Activated gamma-delta T cell (primary cell): ENCODE measurements at places on chromosomes 16 and 17.

DNA sequence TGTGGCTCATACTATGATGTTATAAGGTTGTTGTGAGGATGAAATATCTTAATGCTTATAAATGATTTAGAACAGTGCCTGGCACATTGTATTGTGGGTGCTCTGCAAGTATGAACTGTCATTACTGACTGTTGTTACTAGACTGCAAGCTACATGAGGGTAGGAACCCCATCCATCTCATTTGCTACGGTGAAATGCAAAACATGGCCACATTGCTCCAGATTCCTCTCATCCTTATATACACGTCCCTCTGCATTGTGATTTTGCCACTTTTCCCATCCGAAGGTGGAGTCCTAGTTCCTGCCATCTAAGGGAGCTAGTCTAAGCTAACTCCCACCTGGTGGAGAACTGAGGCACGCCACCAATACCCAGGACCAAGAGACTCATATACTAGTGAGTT, 29.8 kb downstream of the HSBP1 start:
- DNase-seq: no peak

DNA sequence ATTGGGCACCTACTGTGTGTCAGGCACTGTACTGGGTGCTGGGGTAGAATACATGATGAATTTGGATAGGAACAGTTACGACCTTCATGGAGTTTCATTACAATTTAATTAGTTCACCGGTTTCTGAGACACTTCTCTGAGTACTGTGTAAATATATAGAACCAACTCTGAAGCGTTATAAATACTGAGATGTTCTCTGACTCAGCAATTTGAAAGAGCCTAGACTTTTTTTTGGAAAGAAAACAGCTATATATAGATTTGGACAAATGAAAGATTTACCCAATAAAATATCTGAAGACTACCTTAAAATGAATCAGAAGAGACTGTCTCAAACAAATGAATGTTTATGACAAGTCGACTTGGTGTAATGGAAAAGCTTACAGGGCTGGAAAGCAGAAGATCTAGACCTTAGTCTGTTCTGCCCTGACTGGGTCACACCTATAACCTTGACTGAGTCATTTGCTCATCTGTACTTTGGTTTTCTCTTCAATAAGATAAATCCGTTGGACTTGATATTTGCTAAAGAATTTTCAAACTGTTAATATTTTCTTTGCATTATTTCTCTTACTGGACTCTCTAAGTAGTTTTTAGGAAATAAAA, 4.6 kb upstream of the GAN start:
- no peak for DNase-seq

DNA sequence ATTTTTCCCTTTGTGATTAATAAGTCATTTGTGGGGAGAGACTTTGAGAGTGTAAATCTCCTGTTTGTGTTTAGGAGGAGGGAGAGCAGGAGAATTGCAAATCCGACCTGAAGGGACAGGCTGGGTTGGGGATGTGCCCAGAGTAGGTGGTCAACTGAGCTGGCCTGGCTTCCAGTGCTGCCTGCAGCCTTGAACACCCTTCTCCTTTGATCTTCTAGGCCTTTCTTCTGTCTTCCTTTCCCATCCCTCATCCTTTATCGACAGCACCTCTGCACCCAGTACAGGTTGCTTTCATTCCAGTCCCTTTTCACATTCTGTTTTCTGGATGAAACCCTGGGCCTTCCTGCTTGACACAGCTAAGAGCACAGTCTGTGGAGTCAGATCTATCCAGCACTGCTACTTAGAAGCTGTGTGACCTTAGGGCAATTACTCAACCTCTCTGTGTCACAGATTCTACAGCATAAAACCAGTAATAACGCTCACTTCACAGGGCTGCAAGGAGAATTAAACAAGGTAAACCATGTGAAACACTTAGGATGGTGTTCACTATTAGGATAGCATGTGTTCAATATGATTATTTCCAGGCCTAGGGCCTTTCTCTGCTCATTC, 1.0 kb upstream of the CSNK2A2 start:
- DNase-seq: no peak

- no peak for DNase-seq
Observed at GRCh38 chr16:51544851-51545467, 393.9 kb upstream of the SALL1 start.

- DNase-seq: peak; percentile 67
Observed at GRCh38 chr17:7383742-7384488, 3.0 kb downstream of the TNK1 start.

DNA sequence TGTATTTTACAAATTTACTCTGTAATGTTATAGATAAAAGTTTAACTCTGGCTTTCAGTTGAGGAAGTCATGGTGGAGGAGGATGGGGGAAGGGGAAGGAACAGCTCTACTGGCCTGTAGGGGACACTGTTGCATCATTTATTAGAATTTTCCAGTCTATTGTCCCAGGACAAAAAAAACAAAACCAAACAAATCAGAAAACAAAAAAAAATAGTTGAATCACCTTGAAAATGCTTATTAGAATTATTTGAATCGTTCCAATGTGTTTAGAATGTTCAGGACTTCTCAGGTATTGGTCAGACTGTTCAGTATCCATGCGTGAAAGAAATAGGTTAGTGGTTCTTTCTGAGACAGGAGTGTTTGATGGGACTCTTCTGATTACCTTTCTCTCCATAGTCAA, 242.0 kb downstream of the FTO start:
- no peak for DNase-seq

GRCh38 chr17:31318298-31318801, 3.1 kb downstream of the EVI2A start:
- no peak for DNase-seq

GRCh38 chr17:79950306-79950705, 85.4 kb downstream of the TBC1D16 start:
- DNase-seq: no peak

GRCh38 chr17:10842658-10843057, 4.8 kb upstream of the PIRT start:
- no peak for DNase-seq

DNA sequence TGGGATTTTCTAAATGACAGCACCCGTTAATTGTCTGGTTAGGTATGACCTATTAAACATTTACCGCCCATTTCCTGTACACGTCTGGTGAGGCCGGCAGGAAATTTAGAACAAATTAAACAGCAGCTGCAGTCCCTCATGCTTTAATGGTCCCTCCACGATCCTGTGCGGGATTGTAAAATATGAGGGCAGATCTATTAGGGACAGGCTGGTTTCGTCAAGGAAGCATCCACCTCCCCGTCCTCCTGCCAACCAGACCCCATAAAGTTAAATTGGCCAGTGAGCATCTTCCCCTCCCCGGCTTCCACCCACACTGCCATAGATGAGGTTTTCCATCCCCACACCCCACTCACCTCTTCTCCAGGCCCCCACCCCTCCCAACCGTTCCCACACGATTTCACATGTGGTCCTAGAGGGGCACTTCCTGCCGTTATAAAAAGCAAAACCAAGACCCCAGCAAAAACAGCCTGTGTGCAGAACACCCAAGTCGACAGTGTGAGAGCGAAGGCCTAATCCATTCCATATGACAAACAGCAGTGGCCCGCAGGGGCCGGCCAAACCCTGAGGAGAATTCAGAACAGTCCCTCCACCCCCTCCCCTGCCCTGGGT, 331.9 kb downstream of the FOXL1 start:
- no peak for DNase-seq

DNA sequence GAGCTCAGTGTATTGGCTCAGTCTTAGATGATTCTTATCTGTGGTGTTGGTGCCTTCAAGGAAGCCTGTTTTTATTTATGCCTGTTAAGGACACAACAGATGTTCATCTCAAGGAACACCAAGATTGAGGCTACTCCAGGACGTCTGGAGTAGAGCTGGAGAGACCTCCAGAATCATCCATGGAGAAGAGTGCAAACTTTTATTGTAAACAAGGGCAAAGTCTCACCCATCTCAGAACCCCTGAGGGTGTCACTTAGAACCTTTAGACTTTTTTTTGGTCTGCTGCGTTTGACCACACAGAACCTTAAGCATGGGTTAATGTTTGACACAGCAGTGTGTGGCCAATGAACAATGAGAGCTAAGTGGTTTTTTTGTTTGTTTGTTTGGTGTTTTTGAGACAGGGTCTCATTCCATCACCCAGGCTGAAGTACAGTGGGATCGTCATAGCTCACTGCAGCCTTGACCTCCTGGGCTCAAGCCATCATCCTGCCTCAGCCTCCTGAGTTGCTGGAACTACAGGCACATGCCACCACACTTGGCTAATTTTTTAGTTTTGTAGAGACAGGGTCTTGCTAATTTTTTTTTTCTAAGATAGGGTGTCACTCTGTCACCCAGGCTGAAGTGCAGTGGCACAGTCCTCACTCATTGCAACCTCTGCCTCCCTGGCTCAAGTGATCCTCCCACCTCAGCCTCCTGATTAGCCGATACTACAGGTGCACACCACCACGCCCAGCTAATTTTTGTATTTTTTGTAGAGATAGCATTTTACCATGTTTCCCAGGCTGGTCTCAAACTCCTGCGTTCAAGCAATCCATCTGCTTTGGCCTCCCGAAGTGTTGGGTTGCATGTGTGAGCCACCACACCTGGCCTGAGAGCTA, 16.3 kb downstream of the SLC47A1 start:
- DNase-seq: no peak

DNA sequence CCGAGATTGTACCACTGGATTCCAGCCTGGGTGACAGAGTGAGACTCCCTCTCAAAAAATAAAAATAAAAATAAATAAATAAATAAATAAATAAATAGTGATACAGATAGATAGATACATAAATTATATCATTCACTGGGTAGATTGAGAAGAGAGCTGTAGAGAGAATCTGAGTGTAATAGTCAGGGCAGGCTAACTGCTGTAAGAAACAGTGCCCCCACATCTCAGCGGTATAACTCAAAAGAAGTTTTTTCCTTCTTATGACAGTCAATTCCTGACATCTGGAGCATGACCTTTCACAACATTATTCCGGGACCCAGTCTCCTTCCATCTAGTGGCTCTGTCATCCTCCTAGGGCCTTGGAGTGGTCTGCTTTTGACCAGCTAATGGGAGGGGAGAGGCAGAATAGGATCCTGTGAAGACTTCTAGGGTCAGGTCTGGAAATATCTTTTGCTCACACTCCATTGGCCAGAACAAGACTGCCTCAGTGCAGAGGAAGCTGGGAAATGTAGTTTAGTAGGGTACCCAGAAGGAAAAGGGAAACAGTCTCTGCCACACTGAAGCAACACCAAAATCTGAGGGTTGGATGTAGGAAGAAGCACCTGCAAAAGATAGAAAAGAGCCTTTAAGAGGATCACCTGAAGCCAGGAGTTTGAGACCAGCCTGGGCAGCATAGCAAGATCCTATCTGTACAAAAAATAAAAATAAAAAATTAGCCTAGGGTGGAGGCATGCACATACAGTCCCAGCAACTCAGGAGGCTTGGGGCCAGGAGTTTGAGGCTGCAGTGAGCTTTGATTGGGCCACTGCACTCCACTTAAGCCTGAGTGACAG, 3.0 kb upstream of the QPRT start:
- DNase-seq: no peak

DNA sequence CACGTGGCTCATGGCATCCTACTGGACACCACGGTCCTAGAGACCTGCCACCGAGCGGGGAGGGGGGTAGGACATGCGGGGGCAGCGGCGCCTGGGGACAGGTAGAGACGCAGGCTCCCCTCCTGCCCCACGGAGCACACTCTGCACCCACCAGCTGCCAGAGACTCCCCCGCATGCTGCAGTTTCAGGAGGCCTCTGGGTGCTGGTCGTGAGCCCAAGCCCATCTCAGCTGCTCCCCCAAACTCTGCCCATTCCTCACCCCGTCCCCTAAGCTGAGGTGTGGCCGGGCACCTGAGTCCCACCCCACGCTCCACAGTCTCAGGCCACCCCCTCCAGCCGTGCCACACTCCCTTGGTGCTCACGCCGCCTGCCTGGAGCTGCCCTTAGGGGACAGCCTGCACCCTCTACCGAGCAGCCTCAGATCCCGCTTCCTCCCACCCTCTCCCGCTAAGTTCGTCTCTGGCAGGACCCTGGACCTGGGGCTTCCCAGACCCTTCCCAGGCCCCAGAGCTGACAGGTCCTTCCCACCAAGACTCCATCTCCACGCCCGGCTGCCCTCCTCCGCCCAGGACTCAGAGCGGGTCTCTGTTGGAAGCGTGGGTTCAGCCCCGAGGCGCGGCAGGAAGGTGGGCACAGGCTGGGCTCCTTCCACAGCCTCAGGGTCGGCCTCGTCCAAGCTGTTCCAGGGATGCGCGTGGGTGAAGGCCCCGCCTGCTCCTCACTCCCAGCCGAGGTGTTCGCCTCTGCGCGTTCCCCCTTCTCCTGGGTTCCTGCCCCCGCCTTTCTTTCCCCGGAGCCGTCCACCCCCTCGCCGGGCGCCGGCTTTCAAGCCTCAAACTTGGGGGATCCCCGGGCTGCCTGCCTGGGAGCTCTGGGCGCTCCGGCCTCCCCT, 1.3 kb downstream of the RAB40B start:
- no peak for DNase-seq

DNA sequence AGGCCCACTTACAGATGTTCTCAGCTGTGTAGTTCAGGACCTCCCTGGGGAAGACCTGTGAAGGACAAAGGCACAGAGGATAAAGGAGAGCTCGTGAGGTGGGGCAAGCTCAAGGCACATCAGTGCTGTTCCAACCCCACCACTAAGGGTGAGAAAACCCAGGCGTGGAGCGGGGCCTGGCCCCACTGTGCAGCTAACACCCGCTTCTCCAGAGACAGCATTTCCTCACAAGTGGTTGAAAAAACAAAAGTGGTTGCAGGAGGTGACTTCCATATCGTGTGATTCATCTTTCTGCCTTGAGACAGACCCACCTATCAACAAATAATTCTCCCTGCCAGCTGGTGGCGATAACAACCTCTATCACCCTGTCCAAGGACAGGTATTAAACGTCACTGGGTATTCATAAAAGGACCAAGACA, 30.0 kb downstream of the SNN start:
- no peak for DNase-seq

DNA sequence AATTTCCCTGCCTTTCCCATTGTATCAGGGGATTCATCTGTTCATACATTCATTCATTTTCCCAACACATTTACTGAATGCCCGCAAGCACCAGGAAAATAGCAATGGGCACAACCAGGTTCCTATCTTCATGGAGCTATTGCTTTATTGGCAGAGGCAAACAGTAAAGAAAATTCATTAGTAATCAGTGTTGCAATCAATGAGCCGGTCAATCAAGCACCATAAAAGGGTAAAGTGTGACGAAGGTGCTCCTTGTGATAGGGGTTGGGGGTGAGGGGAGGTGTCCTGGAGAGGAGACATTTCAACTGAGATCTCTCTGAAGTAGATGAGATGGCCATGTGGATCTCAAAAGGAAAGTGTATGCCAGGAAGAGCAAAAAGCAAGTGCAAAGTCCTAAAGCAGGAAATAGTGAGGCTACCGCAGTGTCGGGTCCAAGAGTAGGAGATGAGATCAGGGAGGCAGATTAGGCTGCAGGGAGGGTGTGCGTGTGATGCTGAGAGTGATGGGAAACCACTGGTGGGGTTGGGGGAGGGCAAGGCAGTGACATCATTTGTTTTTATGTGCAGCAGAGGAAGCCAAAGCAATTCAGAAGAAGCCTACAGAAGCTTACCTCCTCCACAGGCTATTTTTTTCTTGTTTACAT, 28.4 kb downstream of the CDH13 start:
- DNase-seq: no peak
